ENCODE measurements at places on chromosomes 7 and 10.

DNA sequence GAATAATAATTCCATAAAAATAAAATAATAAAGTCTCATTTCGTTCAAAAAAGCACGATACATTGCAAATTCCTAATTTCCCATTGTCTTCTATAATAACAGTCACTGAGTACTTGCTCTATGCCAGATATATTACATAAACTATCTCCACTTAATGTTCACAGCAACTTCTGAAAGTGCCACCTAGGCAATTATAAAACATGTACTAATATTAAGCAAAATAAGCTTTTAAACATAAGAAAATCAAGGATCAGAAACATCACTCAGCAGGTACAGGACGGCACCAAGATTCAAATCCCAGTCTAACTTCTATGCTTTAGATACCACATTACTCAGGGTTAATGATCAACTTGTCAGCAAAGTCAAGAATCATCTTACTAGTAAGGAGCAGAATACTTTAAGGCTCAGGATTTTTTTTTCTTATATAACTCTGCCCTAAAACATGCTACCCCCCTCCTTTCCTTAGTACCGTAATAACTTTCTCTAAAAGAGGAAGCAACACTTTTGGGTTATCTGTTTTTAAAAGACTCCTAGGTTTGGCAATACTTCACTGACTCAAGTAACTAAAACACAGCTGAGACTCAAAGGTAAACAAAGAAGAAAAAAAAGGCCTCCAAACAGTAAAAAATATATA lies 51.3 kb downstream of the USP6NL start:
- no peak for DNase-seq

GRCh38 chr7:42236976-42237810 lies at the start of gene GLI3:
GLI3 (minus strand) TSS chr7:42237209; CDS start chr7:42223253, 13,956 bp downstream.
- no peak for DNase-seq

- DNase-seq, result no peak
Observed at GRCh38 chr10:60271319-60272040, 118.2 kb downstream of the ANK3 start.

- DNase-seq, result peak; percentile 13
Observed at GRCh38 chr10:123573236-123574108, 92.7 kb upstream of the GPR26 start.
